ENCODE measurements at places on chromosomes 3 and 15.

- DNase-seq = peak; percentile 51
Measured at GRCh38 chr3:187679638-187680396, 9.6 kb upstream of the SST start.

DNA sequence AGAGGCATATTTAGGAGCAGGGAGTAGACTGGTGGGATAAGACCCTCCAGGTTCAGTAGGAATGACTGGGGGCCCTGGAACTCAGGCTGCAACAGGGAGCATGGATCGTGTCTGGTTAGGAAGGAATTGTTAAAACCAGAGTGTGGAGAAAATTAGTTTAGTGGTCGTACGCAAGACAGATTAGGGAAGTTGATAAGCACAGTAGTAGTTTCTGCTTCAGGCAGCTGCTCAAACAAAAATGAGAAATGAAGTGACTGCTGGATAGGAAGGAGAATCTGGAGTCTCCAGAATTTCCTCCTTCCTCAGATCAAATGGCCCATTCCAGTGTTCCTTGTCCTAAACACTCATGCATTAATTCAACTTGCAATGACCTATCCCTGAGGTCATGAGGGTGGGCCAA is 11.2 kb downstream of the MYD88 start:
- no peak for DNase-seq

GRCh38 chr3:159882367-159882766 is 106.3 kb upstream of the IL12A start:
- DNase-seq = no peak

DNA sequence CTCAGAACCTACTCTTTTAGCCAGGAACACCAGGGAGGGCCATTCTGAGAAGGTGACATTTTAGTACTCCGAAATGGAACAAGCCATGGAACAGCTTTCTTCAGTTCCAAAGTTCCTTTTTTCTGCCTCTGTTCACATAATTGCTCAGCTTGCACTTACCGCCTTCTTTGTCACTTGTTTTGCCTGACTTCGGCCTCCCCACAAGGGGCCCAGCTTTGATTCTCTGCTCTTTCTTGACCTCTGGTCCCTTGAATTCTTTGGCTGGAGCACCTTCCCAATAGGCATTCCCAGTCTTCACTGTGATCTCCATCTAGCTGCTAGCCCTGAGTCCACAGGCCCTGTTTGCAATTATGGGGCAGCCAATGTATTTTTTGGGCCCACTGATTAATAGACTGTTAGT is 51.4 kb upstream of the SLC7A14 start:
- no peak for DNase-seq

GRCh38 chr15:73373221-73373620 is 4.5 kb upstream of the HCN4 start:
- no peak for DNase-seq

GRCh38 chr3:75260-75659 is 121.3 kb upstream of the CHL1 start:
- DNase-seq = no peak

DNA sequence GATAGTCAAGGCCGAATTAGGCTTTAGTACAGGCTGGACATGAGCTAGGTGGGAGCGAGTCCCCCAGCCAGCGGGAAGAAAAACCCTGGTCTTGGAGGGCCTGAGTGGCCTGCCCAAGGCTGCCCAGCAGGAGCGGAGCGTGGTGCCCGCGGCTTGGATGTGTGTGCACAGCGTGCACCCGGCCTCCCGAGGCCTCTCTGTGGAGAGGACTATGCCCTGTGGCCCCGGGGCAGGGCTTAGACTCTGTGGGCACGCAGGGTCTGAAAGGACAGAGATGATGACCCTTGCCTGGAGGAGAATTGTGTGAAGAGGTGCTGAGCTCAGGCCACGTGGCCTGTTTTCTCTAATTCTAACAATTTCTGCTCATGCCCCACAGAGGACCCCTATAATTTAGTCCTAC is 124.6 kb upstream of the IQSEC1 start:
- no peak for DNase-seq

GRCh38 chr3:139284221-139284620 is 59.6 kb upstream of the MRPS22 start:
- no peak for DNase-seq

- DNase-seq = no peak
Measured at GRCh38 chr3:161289174-161289573, 68.1 kb downstream of the NMD3 start.

DNA sequence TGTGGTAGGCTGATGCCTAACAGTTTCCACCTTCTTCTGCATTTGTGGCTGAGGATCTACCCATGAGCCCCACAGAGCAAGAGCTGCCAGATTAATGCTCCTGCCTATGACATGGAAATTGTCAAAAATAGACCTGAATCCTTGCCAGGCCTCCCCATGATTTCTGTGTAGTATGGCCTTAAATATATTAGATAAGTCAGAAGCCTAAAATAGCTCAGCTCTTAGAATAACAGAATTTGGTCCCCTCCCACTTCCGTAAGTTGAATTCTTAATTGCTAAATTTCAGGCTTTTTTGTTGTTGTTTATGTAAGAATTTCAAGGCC is 129.0 kb downstream of the SERPINI1 start:
- no peak for DNase-seq
